ENCODE measurements at places on chromosomes 11 and 22.

DNA sequence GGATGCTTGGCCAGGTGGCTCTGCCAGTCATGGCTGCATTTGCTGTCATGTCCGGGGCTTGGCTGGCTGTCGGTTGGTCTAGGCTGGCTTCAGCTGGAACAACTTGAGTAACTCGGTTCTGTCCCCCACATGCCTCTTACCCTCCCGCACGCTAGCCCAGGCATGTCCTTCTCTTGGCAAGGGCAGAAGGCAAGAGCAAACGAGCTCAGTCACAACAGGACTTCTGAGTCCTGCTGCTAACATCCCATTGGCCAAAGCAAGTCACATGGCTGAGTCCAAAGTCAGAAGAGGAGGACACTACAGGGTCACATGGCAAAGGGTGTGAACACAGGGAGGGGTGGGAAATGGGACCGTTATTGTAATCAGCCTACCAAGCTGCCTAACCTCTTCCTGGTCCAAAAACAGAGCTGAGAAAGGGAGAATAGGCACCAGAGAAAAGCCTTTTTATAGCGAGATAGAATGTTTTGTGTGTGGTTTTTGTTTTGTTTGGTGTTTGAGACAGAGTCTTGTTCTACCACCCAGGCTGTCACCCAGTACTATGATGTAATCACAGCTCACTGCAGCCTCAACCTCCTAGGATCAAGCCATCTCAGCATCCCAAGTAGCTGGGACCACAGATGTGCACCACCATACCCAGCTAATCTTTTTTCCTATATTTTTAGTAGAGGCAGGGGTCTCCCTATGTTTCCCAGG lies 81.9 kb downstream of the MN1 start:
- no peak for DNase-seq

DNA sequence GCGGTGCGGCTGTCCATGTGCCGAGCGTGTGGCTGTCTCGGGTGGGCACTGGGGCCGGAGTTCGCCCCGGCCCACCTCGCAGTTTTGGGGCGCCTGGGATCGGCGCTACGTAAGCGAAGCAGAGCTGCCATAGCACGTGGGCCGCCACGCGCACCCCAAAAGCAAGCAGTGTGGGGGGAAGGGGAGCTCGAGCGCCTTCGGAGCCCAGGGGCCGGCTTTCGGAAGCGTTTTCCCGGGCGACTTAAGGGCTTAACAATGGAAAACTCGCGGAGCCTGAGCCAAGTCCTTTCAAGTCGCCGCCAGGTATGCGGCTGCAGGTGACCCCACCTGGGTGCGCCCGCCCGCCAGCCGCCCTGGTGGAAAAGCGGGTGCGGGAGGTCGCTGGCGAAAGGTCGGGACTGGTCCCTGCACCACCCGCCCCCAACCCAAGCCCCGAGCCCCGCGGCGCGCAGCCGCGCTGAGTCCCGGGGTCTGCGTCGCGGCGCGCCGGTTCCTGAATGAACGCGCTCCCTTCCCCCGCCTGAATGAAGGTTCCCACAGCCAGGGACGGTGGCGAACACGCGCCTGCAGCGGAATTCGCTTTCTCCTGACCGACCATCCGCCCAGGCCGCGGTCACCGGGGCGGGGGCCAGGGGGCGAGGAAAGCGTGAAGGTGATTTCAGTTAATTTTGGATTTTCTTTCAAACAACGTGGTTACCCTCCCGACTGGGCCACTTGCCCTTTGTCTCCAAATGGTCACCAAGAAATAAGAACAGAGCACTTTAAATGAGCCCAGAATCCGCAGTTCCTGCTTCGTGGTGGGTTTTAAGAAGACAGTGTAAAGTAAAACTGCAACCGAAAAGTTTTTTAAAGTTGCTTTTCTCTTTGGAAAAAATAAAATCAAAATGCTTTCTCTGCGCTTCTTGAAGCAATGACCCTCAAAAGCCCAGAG lies 2.8 kb upstream of the CCND1 start:
- DNase-seq, result no peak

GRCh38 chr22:36505998-36506635 lies 723 bp downstream of the FOXRED2 start:
- no peak for DNase-seq

GRCh38 chr22:20028855-20029549 lies 8.1 kb downstream of the TANGO2 start:
- no peak for DNase-seq

- DNase-seq, result no peak
Measured at GRCh38 chr11:91686281-91686680, 538.3 kb upstream of the FAT3 start.

- DNase-seq, result no peak
Measured at GRCh38 chr22:37242395-37242918, 1.6 kb downstream of the RAC2 start.
